NCI-H774 (cell line): ENCODE measurements at places on chromosomes 2 and 18.

- no peak for DNase-seq
Observed at GRCh38 chr2:105873281-105873680, 128.6 kb downstream of the NCK2 start.

DNA sequence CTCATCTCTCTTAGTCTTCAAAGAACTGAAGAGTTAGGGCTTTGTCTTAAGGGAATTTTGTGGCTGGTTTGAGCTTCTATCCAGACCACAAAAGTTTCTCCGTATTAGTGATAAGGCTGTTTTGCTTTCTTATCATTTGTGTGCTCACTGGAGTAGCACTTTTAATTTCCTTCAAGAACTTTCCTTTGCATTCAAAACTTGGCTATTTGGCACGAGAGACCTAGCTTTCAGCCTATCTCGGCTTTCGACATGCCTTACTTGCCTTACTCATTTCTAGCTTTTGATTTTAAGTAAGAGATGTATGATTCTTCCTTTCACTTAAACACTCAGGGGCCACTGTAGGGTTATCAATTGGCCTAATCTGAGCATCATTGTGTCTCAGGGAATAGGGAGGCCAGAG lies 29.9 kb downstream of the HDHD2 start:
- no peak for DNase-seq

DNA sequence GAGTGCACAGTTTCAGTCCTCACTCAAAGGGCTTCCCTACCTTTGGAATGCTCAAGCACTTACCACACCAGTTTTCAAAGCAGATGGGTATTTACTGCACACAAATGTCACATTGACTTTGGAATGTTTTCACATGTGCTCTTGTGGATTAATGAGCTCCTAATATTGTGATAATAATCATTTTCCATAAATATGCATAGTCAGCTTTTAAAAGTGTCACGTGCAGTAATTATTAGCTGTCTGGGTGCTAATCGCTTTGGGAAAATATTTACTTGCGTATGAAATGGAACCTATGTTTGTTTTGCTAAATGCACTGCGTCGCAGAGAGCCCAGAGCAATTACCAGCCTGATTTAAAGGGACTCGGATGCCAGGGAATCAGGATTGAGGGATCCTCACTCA lies 229.3 kb downstream of the SMAD2 start:
- no peak for DNase-seq

DNA sequence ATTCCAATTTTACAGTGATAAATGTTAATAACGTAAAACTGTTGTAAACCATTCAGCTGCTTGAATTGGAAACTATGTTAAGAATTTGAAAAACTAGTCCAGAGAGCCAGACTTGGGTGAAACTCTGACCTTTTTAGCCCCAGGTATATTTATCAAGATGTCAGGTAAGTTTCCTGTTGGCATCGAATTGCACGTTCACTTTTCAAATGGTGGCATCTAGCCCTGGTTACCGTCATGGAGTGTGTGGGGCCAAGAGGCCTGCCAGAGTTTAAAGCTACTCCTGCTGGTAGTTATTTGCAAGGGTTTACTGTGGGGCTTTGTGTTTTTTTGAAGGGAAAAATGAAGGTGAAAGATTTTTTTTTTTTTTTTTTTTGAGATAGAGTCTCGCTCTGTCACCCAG lies 109.9 kb downstream of the WDSUB1 start:
- DNase-seq, result no peak

- no peak for DNase-seq
Observed at GRCh38 chr2:96866586-96866985, 3.3 kb downstream of the SEMA4C start.

DNA sequence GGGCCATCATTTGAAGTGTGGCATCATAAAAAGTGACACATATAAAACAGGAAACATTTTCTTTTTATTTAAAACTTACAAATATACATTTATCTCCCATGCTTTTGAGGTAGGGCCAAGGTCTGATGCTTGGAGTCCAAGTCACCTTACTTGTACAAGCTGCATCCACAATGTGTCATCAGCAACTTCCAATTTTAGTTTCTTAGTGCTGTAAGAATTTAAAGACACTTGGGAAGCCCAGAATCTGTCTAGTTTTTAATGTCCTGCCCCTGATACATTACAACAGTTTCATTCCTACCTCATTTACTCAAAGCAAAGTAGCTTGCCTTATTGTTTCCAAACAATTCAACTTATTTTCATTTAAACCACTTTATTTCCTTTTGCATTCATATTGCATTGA lies 297.7 kb downstream of the MTX2 start:
- no peak for DNase-seq

DNA sequence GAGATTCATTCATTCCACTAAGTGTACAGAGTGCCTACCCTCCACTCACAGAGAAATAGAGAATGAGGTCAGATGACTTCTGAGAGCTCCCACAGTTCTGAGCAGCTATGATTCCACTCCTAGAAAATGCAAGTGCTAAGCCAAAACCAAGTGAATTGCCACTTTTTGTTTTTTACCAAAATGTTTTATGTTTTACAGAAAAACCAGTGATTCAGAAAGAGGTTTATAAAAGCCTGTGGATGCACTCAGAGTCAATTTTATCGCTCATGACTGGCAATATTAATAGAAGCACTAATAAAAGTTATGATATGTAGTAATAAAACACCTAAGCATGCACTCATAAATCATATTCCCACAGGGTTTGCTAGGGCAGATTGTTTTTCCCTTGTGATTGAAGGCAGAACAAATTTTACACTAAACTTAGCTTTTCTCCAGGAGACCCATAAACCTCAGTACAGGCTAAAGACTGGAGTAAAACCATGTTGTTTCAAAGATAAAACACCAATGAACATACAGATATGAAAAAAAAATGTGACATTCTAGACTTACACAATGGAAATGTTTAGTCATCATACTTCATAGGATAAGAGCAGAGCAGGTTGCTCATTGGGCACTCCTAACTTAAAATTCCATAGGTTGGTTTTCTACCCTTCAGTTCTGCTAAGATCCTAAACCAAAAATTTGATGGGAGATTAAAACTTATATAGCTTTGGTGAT lies 67.5 kb downstream of the PDK1 start:
- no peak for DNase-seq

- DNase-seq, result no peak
Observed at GRCh38 chr18:51523671-51524070, 326.2 kb upstream of the MEX3C start.

GRCh38 chr18:3171631-3172030 lies 48.1 kb downstream of the MYOM1 start:
- no peak for DNase-seq

GRCh38 chr2:240162939-240163714 lies 22.7 kb upstream of the OTOS start:
- DNase-seq, result no peak

GRCh38 chr2:7858624-7859023 lies 823.2 kb upstream of the ID2 start:
- no peak for DNase-seq

GRCh38 chr2:95225658-95226057 lies 18.3 kb downstream of the ZNF892 start:
- DNase-seq, result no peak

- peak; percentile 87 for DNase-seq
Observed at GRCh38 chr18:78192054-78192453, 787.6 kb upstream of the SALL3 start.

- DNase-seq, result no peak
Observed at GRCh38 chr2:240921311-240921994, 15.3 kb downstream of the CROCC2 start.

DNA sequence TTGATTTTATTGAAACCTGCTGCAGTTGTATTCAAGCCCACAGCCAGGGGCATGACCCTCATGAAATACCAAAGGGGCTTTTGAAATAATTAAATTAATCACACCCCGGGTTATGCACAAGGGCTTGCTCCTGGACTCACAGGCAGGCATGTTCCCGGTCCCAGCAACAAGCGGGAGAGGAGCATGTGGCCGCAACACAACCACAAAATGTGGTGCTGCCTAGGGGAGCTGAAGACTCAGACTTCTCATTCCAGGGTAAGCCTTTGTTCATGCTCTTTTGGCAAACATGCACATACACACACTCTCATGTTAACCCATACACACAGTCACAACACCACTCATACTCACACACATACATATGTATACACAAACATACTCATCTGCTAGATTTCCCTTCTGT lies 233.7 kb upstream of the SMAD2 start:
- no peak for DNase-seq
